Smooth muscle cell of the coronary artery (primary cell): ENCODE measurements at places on chromosomes 3 and 15. TPM values are rescaled to one million over a fixed set of nuclear protein-coding genes. Genes with fewer than 3 reads are reported as not detected.

The OSBPL10 gene
- 2.6 and 12.9 TPM in 2 replicates for total RNA-seq

The SNURF gene
- total RNA-seq, result 141 and 386 TPM in 2 replicates

The DZIP3 gene
- total RNA-seq, result 5.4 and 9.0 TPM in 2 replicates

The SAMMSON gene
- total RNA-seq, result not detected in 2 replicates

The MYRIP gene
- under 0.01 and 0.68 TPM in 2 replicates for total RNA-seq

The FETUB gene
- not detected in 2 replicates for total RNA-seq
